ENCODE measurements at places on chromosomes 4 and X.

- DNase-seq = no peak
Observed at GRCh38 chr4:77593993-77594392, 11.6 kb upstream of the CXCL13 start.

DNA sequence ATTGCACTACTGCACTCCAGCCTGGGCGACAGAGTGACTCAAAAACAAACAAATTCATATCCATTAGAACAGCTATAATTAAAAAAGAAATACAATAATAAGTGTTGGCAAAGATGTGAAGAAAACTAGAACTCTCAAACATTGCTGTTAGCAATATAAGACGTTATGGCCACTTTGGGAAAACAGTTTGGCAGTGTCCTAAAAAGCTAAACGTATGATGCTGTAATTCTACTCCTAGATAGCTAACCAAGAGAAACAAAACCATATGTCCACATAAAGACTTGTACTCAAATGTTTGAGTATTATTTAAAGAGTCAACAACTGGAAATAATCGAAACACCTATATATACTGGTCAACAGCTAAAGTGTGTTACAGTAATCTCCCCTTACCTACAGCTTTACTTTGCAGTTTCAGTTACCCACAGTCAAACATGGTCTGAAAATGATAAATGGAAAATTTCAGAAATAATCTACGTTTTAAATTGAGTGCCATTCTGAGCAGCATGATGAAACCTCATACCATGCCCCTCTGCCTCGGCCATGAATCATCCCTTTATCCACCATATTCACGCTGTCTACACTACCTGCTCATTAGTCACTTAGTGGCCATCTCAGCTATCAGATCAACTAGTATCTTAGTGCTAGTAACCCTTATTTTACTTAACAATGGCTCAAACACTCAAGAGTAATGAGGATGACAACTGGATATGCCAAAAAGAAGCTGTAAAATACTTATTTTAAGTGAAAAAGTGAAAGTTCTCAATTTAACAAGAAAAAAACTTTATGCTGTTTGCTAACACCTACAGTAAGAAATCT, 4.9 kb downstream of the ELF2 start:
- peak; percentile 3 for DNase-seq

GRCh38 chrX:48996969-48997368, 5.1 kb downstream of the GRIPAP1 start:
- no peak for DNase-seq

- DNase-seq = no peak
Observed at GRCh38 chr4:147787204-147787603, 55.3 kb downstream of the ARHGAP10 start.

DNA sequence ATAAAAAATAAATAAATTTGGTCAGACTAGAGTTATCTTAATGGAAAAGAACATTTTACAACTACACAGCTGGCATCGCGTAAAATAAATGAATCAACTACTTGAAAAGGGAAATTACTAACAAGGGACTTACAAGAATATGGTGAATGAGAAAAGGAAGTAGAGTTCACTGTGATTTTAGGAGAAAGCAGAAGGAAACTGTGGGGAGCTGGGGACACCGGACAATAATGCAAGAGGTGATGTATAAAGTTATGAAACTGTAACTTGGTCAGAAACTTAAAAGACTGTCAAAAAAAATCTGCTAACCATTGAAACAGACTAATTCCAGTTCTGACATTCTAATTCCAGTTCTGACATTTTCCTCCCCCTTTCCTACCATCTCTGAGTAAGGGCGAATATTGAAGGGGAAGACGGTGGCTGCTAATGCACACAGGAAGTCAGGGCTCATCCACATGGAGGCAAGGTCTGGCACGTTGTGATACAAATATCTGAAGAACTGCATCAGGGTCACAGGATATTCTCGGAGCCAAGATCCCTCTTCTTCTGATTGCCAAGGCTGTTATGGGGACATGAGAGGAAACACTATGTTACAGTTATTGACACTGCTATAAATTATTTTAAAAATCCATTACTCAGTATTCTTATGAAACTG, 170.5 kb downstream of the CDS1 start:
- no peak for DNase-seq

All from NK-92 treated with Interleukin-12 subunit alpha and Interleukin-12 subunit beta, amount 100 ng/mL, for 24 hours (cell line).